Effector memory CD8-positive, alpha-beta T cell (primary cell): ENCODE measurements at places on chromosomes 6 and 20.

DNA sequence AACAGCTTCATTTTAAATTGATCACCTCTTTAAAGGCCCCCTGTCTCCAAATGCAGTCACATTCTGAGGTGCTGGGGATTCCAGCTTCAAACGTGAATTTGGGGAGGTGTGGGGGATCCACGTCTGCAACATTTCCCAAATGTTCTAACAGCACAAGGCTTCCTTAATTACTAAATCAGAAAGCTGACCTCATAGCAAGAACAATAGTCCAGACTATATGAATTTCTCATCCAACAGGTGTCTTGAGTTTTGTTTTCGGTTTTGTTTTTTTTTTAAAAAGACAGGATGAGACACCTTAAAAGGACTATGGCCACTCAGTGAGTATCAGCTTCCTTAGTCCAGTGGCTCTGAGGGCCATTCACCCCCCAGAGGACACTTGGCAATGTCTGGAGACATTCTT, 11.5 kb downstream of the ATP9A start:
- no peak overlapping the region for H3K4me3 ChIP-seq
- no peak overlapping the region for H3K27ac ChIP-seq
- no peak for DNase-seq
- peaks cover 2% of the 10 kb centered on the region for H3K36me3 ChIP-seq
- no peaks in the 10 kb centered on the region for H3K4me1 ChIP-seq

GRCh38 chr6:41428996-41429421, 93.6 kb downstream of the NCR2 start:
- H3K4me1 ChIP-seq: peaks cover 13% of the 10 kb centered on the region
- peaks cover 25% of the 10 kb centered on the region for H3K27me3 ChIP-seq
- peak overlapping the region; percentile 54 for H3K4me3 ChIP-seq
- DNase-seq: no peak
- H3K36me3 ChIP-seq: peaks cover 3% of the 10 kb centered on the region

- H3K27me3 ChIP-seq: no peaks in the 10 kb centered on the region
- H3K4me1 ChIP-seq: peaks cover 12% of the 10 kb centered on the region
- H3K36me3 ChIP-seq: peaks cover 13% of the 10 kb centered on the region
These were observed 14.2 kb downstream of the GFRA4 start for GRCh38 chr20:3648951-3649350.

GRCh38 chr6:126067073-126067472, 80.7 kb downstream of the TRMT11 start:
- no peak overlapping the region for H3K27ac ChIP-seq
- H3K36me3 ChIP-seq: no peaks in the 10 kb centered on the region
- no peak for DNase-seq
- no peaks in the 10 kb centered on the region for H3K27me3 ChIP-seq
- H3K4me3 ChIP-seq: no peak overlapping the region
- no peaks in the 10 kb centered on the region for H3K4me1 ChIP-seq

DNA sequence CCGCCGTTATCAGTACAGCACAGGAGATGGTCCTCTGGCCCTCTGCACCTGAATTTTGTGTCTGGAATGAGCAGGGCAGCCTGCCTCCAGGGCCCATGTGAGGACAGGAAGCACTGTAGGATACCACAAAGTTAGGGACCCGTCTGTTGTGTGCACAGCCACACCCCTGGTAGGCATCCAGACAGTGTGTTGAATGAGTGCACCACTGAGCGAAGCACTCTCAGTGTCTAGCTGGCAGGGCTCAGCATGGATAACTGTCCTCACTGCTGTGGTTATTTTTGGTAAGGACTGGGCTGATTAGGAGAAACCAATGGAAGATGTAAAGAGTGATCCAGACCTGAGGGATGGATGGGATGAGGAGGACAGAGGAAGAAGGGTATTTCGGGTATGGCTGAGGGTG, 178.7 kb downstream of the CLIC5 start:
- no peaks in the 10 kb centered on the region for H3K4me1 ChIP-seq
- no peak overlapping the region for H3K4me3 ChIP-seq
